ENCODE measurements at places on chromosomes 7 and 10.

GRCh38 chr10:84608126-84608525 is 279.7 kb downstream of the CCSER2 start:
- no peak for DNase-seq

DNA sequence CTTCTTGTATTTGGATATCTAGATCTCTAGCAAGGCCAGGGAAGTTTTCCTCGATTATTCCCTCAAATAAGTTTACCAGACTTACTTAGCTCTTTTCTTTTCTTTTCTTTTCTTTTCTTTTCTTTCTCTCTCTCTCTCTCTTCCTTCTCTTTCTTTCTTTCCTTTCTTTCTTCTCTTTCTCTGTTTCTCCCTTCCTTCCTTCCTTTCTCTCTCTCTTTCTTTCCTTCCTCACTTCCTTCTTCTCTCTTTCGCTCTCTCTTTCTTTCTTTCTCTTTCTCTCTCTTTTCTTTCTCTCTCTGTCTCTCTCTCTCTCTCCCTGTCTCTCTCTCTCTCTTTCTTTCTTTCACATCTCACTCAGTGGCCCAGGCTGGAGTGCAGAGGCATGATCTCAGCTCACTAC is 37.0 kb downstream of the UPP1 start:
- DNase-seq: no peak

GRCh38 chr7:44195889-44196288 is 4.9 kb upstream of the YKT6 start:
- DNase-seq: no peak

GRCh38 chr7:81662531-81662930 is 107.3 kb downstream of the HGF start:
- DNase-seq: no peak

GRCh38 chr7:133313575-133313974 is 60.7 kb downstream of the EXOC4 start:
- DNase-seq: no peak

DNA sequence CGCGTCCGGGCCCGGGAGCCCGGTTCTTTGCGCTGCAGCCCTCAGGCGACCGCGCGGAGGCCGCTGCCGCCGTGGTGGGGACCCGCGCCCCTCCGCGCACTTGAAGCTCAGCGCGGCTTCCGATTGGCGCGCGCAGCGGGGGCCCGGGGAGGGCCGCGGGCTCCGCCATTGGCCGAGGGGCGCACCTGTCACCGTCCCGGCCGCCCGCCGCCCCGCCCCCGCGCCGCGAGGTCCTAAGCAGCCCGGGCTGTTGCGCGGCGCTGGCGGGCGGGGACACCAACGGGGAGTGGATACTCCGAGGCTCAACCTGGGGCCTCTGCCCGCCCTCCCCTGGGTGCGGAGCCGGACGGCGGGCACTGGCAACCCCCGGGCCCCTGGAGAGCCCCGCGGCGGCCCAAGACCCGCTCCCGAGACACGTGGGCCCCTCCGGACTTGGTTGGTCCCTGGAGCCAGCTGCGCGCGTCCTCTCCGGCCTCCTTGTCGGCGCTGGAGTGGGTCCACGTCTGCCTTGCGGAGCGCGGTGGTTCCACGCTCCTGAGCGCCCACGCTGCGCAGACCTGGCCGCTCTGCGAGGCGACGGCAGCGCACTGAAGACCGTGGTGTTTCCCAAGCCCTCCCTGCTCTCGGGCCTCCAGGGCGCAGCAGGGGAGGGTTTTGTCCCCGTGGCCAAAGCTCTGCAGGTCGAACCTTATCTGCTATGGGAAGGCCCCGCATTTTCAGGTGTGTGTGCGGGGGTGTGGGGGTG is at the start of gene MNX1:
TSS of gene MNX1 (minus strand) at position 76 of the 745 bp plus-strand sequence. CDS start 313 bp downstream, outside the sequence.
- DNase-seq: no peak

DNA sequence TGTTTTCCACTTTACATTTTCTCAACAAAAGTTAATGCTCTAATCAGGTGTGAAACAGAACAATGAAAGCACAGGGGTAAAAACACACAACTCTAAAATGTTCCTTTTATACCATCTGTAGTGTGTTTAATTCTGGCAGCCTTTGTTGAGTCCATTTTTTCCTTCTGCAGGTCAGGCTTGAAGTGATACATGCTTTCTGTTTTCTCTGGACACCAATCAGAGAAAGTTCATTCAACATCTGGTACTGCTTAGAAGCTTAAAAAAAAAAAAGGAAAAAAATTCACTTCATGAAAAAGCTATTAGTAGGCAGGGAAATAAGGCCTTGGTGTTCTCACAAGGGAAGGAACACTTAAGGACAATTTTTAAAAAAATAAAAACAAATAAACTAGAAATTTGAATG is 231.3 kb upstream of the RHOBTB1 start:
- no peak for DNase-seq

DNA sequence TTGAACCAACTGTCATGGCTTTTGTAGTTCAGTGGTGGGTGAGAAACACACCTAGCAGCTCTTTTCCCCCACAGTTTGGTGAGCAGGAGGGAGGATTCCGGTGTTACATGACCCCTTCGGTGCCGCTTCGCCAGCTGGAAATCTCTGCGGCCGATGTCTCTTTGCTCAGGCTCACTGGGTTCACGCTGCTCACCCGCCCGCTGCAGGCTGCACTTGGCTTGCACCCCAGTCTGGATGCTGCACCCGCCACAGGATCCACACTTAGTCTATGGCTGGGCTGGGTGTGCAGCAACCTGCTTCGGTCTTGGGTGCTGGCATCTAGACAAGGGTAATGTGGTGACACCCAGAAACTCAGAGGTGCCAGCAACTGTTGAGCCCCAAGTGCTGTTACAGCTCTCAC is 191.8 kb downstream of the PON1 start:
- DNase-seq: no peak

- no peak for DNase-seq
Observed at GRCh38 chr10:71211775-71212317, 524 bp upstream of the UNC5B start.

DNA sequence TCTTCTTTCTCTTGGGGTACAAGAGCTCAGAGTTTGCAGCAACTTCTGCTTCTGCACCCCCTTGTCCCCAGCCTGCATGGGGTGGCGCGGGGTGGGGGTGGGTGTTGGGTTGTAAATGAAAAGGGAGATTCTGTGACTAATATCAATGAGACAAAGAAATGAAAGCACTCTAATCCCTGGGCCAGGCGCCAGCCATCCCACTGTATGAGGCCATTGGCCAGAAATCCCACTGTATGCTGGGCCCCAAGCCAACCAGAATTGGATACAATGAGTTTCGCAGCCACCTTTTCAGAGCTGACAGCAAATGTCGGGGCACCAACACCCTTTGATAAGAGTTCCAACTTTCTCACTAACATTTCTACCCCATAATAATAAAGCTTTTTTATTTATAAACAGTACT is 10.9 kb upstream of the PTN start:
- DNase-seq: no peak

DNA sequence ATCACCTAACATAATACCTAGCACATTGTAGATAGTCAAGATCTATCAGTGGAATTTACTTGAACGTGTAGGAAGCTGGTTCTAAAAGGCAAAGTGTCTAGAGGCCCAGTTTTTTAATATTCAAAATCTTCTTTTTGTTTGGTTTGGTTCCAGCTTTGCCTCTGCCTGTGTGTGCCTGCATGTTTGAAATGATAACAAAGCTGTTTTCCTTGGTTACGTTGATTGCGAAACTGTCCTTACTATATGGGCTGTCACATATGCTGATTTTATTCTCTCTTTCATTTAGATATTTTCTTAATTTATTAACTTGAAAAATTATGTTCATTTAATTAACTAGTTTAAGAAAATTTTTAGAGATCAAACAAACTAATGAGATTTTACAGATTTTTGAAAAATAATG is 237.3 kb downstream of the SEMA3A start:
- no peak for DNase-seq

GRCh38 chr7:104327938-104328295 is 486 bp upstream of the LHFPL3 start:
- DNase-seq: no peak

DNA sequence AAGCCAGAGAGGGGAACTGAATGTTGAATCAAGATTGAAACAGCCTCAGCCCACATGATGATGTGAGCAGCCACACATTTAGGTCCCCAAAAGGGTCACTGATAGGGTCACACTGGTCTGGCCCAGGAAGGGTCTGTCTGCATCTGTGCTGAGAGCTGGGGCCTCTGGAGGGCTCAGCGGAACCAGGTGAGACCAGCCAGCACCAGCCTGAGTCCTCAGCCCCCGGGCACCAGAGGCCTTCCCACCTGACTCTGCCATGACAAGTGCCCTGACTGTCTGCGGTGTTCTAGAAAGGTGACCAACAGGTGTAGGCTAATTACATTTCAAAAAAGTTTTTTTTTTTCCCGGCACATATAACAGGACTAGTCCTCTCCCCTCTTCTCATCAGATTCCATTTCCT is 76.2 kb downstream of the WDR11 start:
- DNase-seq: no peak

- DNase-seq: no peak
Observed at GRCh38 chr7:143234533-143234875, 12.7 kb downstream of the TAS2R40 start.

DNA sequence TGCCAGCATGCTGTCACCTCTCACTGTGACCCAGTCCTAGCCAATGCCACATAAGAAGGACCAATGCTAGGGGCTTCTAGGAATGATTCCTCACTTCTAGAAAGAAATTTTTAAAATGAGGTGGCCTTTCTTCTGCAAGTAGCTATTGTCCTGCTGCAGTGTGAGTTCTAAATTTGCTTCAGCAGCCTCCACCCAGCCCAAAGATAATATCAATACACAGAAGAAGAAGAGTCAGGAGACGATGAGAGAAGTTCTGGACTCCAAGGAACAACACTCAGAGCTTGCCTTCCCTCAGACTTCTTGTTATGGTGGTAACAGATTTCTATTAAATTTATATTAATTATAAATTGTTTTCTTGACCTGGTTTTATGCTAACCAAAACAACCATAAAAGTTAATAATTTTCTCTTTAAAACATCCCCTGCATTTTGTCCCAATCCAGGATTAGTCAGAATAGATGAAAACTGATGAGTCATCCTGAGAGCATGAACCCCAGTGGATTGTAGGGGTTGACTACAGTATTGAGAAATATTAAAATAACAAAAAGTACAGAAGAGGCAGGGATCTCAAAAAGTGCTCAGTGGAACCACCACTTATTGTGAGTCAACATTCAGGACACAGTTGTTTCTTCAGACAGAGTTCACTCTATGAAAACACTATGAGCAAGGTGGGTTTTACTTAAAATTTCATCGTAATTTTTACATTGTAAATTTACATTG is 29.6 kb upstream of the AKR1C2 start:
- DNase-seq: no peak

GRCh38 chr7:16791905-16792698 is 12.7 kb downstream of the AGR2 start:
- DNase-seq: no peak

- DNase-seq: peak; percentile 79
Observed at GRCh38 chr7:99460651-99461050, 5.3 kb downstream of the ATP5MF start.

DNA sequence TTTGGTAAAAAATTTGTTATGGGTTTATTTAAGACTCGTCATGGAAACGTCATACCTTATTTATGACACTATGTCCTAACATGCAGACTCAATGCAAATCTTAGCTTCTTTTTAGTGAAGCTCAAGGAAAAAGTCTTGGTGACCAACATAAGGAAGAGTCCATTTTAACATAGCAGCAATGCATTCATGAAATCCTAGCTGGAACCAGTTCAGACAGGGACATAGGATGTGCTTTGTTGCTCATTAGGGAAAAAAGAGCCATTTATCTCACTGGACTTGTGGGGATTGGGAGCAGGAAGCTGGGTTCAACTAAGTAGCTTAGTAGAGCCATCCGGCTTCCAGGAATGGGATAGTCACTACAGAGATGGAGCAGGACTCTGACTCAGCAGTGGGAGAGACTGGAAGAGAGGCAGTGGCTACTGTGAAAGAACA is 100.7 kb upstream of the DKK1 start:
- DNase-seq: no peak

DNA sequence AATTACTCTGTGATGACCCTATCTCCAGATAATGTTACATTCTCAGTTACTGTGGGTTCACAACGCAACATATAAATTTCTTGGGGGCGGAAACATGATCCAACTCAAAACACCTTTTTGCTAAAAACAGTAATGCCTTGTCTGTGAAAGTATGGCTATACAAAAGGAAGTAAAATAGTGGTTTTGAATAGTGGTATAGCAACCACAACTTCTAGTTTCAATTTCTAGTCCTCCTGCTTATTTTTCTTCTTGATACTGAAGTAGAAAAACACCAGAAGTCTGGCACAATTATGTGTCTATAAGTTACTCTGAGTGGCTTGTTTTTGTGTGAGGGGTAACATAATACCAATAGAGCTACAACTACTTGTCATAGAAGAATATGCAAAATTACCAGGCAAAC is 21.5 kb upstream of the ZNF800 start:
- no peak for DNase-seq

- no peak for DNase-seq
Observed at GRCh38 chr10:106780632-106781031, 383.9 kb downstream of the SORCS1 start.

DNA sequence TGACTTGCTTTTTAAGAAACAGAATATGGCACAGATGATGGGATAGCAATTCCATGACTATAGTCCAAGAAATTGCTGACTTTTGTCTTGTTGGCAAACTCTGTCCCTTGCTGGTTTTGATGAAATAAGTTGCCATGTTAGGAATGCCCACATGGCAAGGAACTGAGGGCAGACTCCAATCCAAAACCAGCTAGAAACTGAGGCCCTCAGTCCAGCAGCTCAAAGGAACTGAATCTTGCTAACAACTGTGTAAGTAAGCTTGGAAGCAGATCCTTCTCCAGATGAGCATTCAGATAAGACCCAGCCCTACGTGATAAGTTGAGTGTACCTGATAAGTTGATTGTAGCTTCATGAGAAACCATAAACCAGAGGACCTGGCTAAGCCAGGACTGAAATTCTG is 64.3 kb upstream of the BMPER start:
- DNase-seq: no peak

GRCh38 chr10:50275650-50276235 is 24.4 kb upstream of the ASAH2 start:
- DNase-seq: no peak

GRCh38 chr10:114970515-114970914 is 32.5 kb downstream of the TRUB1 start:
- DNase-seq: no peak

DNA sequence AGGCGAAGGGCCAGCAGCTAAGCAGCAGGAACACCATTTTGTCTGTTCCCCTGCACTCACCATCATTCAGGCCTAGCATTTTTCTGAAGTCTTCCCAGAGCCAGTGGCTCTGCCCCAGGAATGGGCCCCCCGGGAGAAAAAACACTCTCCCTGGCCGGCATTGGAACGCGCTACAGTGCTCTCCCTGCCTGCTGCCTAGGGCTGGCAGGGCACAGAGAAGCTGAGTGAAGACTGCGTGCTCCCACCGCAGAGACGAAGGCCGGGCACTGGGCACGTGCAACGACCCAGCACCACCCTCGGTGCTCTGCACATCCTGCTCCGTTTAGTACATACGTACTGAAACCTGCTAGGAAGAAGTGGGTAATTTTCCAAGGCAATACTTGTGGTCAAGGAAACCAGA is 34.4 kb downstream of the HSPA12A start:
- no peak for DNase-seq

DNA sequence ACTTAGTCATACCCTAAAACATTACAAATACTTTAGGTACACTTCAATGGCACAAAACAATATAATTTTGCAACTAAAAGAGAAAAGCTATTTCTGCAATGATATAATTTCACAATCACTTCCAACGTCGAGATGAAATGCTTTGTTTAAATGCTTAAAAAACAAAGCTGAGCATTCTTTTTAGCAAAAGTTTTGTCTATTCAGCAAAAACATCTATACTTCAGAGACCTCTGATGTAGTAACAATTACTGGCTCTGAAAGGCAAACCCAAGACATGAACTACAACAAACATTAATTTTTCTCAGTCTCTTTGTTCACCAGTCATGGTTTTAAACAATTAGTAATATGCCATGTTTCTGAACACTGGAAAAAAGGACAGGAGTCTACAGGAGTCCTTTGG is 16.4 kb downstream of the OAT start:
- no peak for DNase-seq
